ENCODE measurements at places on chromosomes 4 and X.

DNA sequence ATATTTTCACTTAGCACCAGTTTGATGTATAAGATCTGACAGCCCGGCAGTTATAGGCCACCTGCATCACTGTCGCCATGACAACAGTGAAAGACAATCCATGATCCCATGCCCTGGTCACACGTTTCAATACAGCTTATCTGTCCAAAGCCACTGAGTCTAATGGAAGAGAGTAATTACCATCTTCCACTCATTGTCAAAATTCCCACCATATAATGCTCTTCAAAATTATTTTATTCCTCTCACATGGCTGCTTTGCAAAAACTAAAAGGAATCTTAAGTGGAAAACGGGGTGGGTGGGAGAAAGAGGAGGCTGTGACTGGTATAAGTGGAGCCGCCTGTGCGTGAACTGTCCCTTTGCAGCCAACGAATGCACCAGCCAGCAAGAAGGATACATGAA is 44.2 kb downstream of the MAML3 start:
- peak; percentile 13 for DNase-seq

- DNase-seq, result no peak
Observed at GRCh38 chr4:151198748-151199147, 78.2 kb upstream of the PRSS48 start.

DNA sequence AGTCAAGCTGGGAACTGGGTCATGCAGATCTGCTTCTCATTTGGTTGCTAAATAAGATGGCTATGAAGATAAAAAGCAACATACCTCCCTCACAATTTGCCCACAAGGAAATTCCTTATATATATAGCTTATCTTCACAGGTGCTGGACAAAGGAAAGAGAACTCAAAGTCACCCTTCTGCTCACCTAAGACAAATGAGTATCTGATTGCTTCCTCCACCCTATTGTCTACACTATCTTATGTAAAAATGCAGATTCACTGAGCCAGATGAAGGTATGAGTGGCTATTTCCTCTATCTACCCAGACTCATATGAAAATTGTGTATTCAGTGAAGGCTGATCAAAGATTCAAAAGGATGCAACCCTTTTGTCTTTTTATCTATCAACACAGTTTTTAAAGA is 50.8 kb downstream of the CHM start:
- DNase-seq, result no peak

- DNase-seq, result peak; percentile 53
Observed at GRCh38 chrX:15789979-15790768, at the start of gene ZRSR2. Gene ZRSR2, plus strand, starts transcription at chrX:15790484. Its CDS starts 12 bp downstream, at chrX:15790496.

DNA sequence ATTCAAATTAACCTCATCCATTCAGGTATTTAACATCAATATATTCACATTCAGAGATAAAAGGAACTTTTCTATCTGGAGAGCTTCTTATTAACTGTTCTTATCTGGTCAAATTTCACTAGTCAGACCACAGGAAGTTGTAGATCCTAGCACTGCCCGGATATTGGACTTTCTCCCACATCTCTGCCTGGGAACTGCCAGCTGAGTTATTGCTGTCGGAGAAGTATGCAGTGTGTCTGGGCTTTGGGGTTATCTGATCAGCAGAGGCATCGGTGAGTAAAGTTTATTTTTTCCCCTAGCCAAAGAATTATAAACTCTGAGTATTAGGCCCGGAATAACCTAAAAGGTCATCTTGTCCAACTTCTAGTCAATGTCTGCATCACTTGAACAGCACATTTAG is 45.1 kb downstream of the OR13H1 start:
- DNase-seq, result no peak

DNA sequence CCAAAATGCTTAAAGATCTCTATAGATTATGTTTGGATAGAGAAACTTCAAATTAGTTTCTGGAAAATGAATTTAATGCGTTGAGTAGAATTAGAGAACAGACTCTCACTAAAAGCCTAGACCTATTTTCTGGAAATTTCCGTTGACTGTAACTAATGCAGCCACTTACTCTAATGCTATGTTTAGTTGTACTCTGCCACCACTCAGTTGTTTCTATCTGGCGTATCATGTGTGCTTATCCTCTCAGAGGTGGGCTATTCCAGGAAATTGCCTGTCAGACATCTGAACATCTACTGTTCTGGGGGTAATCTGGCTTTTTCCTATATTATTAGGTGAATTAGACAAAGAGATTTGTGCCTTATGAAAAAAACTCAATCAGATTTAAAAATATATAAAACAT is 347.1 kb upstream of the FSTL5 start:
- DNase-seq, result no peak

DNA sequence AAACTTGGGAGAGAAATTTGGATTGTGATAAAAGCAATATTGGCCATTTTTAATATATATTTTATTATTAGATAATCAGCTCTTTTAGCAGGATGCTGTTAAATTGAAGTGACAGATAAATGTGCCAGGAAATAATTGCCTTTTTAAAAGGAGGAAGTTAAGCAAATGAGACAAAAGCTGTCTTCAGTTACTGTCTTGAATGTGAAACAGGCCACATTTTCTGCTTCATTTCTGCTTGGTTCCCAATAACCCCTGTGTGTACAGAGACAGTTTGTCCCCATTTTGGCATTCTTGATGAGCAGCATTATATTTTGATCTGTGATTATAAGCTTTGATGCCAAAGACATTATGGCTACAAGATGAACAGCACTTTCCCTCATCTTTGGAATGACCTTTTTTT is 953 bp downstream of the EPGN start:
- no peak for DNase-seq

- DNase-seq, result no peak
Observed at GRCh38 chr4:43126595-43126994, 234.1 kb downstream of the GRXCR1 start.

DNA sequence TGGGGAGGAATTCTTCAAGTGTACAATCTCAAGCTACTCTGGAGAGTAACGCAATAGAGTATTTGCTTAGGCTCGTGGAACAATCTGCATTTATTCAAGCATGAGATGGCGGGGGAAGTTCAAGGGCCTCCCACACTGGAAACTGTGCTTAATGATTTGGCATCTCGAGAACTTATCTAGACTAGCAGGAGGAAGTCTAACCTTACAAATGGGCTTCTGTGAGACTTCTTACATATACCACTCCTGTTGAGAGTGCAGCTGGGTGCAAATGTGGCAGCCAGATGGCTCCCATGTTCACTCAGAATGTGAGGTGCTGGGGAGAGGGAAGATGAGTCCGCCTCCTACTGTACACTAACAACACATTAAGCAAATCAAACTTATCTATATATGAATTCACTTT is 29.3 kb upstream of the PTPN13 start:
- no peak for DNase-seq

GRCh38 chr4:163866728-163867315 is 372.3 kb downstream of the TMA16 start:
- no peak for DNase-seq

Measured in cerebellar nuclear complex (tissue), 1 donor.